ENCODE measurements at places on chromosomes 5 and 9.

DNA sequence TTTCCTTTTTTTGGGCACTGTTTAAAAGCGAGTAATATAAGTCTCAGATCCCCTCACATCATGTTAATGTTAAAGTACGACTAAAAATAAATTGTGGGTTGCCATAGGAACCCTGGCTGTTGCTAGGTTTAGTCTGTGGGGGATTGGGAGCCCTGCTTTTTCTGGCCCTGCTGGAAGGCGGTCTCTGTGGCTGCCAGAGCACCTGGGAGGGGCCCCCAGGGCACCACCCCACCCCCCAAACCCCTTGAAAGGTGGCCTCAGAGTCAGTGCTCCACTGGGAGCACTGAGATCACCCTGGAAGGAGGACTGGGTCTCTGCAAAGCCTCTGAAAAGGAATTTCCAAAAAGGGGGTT, 66.2 kb upstream of the NEURL1B start:
- DNase-seq: no peak

DNA sequence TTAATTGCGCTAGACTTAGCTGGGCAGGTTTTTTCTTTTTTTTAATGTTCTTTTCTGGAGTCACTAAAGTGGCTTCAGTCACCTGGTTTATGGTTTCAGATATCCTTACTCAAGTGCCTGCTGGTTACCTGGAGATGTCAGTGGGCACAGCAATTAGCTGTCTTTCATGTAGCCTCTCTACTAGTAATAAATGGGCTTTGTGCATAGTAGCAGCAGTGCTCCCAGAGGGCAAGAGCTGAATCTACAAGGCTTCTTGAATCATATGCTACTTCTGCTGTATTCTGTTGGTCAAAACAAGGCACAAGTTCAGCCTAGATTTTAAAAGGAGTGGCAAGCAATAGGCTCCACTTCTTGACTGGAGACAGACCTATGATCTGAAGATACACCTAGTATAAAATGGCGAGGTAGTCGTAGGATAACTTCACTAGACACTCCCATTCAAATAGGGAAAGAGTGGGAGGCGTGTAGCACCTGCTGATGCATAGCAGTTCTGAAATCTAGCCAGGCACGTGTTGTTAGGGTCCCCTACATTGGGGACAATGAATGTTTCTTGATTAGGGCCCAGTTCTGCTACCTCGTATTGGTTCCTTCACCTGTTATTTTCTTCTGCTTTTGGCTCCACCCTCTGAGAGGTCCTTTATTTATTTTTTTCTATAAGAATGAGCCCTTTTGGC, 7.0 kb downstream of the SCAMP1 start:
- DNase-seq: no peak

DNA sequence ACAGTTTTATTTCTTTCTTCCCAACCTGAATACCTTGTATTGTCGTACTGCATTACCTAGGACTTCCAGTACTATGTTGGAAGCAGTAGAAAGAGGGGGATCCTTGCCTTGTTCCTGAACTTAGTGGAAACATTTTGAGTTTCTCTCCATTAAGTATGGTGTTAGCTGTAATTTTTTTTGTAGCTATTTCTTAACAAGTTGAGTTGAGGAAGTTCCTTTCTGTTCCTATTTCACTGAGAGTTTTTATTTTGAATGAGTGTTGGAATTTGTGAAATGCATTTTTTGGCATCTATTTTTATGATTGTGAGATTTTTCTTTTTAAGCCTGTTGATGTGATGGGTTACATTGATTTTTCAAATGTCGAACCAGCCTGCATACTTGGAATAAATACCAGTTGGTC, 49.0 kb downstream of the FSD1L start:
- no peak for DNase-seq

DNA sequence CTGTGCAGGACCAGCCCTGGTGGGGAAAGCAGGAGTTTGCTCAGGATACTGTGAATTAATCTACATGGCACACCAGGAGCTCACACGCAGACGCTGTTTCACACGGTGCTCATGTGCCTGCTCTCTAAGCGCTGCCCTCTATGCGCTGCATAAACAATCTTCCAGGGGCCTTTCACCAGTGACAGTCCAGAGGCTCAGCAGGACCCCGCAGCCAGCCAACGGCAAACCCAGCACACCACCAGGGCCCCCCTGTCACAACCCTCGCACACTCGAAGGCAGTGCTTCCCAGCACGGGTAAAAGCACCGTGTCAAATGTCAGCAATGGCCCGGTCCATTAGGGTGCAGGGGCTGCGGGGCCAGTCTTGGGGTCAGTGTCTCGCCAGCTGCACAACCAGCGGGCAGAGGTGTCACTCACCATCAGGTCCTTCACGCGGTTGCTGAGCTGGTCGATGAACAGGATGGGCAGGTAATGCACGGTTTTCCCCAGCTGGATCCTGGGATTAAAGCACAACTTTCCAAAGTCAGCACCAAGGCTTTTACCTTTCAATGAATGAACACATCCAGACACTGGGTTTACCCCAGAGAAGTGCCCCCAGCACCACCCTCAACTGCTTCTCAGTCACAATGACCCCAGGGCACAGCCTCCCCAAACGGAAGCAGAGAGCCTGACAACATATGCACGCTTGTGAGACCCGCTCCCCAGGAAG, 7.3 kb downstream of the CLPTM1L start:
- no peak for DNase-seq

DNA sequence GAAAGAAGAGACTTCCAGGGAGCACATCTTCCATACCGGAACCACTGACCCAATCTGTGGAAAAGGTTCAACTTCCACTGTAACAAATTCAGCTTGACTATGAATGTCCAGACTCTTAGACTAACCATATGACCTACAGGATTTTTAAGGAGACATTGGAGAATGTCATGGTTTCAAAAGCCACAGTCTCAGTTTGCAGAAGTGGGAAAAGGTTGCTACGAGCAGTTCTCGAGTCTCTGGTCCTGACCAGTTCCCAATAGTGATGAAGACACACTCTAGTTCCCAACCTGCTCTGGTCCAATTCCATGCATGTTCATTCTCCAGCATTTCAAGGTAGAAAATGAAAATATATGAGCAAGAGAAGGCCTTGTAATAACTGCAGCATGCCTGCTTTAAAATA, 158.0 kb downstream of the MAPKAP1 start:
- DNase-seq: no peak

GRCh38 chr5:140242099-140242498, 60.8 kb downstream of the PFDN1 start:
- DNase-seq: no peak

- DNase-seq: no peak
Measured at GRCh38 chr5:111254613-111255012, 30.4 kb downstream of the CAMK4 start.

- no peak for DNase-seq
Measured at GRCh38 chr5:170813231-170813630, 29.7 kb downstream of the GABRP start.

DNA sequence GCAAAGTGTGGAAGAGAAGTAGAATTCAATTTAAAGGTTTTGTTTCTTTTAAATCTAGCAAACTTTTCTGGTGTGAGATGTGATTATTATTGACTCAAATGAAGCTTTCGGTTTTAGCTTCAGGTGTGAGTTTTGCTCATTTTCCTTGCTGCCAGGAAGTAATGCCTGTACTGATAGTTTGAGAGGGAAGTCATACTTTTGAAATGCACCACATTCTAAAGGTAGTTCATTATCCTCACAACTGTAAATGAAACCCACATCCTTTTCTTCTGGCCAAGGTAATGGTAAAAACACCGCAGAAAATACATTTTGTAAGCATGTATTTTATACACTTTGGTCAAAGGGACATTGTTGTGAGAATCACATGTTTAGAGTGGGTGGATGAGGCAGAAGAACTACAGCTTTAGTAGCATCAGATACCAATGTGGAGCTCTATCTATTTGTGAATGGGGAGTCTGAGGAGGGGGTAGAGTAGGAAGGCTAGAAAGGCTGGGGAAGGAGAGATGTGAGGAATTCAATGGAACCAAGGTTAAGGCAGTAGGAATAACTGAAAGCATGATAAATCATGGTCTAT, 167.0 kb upstream of the CDKN2B start:
- DNase-seq: no peak

DNA sequence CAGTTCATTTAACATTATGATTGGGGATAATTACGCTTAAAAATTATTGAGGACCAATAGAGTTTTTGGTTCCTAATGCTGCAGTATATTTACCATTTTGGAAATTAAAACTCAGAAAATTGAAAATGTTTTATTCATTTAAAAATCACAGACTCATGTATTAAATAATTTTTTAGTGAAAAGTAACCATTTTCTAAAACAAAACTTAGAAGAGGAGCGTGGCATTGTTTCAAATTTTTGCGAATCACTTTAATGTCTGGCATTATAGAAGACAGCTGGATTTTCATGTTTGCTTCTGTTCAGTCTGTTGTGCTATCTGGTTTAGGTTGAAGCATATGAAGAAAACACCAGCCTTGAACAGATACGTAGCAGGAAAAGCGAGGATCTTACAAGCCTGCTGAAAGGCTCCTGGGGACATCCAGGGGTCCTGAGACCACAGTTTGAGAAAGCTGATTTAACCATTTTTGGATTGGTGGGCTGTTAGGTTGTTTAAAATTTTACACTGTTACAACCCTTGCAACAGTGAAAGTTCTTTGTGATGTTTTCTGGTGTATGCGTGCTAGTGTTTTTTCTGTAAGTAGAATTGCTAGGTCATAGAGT, 1.6 kb downstream of the ZFYVE16 start:
- DNase-seq: no peak

DNA sequence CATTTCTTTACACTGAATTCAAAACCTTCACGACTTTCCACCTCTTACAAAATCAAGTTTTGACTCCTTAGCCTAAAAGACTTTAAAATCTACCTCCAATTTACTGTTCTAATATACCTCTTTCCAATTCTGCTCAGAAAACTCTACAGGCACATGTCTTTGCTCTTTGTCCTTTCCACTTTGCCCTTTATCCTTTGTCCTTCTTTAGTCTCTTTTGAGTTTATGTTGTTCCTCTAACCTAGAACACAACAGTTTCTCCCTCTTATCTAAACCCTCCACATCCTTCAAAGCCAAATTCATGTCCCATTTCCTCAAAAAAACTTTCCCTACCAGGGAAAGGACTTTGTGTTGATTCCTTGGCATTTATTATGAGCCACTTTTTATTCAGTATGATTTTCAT, 1.4 kb downstream of the CDKL3 start:
- DNase-seq: no peak

DNA sequence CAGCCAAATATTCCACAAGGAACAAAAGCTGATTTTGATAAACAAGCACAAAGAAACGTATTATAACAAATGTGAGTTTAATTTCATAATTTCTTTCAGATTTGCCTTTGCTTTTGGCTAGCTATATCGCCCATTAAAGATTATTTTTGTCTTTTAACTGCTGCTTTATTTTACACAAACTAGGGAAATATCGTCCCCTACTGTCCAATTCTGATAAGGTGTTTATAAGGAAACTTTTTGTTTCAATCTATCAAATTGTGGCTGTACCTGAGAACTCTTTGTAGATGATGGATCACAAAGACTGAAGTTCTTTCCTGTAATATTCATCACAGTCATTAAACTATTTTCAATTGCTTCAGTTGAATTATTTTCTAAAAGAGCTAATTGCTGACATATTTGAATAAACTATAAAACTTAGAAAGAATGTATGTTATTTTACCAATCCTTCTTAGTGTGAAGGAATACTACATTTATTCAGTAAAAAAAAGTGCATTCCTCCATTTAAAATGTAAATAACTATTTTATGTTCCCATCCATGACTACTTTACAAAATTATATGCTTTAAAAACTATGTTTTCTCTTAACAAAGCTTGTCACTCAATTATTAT, 431.3 kb upstream of the ITGA1 start:
- DNase-seq: no peak

GRCh38 chr9:107671588-107671987, 182.0 kb upstream of the KLF4 start:
- no peak for DNase-seq

GRCh38 chr5:142014911-142015584, 2.2 kb upstream of the GNPDA1 start:
- peak; percentile 63 for DNase-seq

DNA sequence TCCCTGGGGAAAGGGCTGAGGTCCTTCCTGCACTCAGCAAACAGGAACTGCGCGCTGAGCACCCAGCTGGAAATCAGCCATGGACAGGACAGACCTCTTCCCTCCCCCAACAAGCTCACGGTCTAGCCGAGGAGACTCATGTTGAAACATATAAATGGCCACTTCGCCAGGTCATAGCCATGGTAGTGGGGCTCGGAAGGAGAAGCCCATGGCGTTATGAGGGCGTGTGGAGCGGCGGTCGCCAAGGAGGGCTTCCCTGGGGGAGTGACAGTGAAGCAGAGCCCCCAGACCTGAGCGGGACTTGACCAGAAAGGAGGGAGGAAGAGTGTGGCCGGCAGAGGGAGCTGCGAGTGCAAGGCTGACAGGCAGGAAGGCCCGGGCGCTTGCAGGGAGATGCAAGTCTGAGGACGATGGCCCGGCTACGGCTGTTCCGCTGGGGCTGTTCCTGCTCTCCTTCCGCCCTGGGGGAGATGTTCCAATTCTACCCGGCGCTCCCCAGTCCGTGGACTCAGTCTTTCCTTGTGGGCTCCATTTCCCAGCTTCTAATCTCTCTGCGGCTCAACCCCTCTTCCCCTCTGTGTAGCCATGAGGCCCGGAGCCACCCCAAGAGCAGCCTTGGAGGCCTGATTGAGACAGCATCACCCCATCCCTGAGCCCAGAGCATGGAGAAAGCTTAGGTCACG, 43.9 kb upstream of the PRRC2B start:
- DNase-seq: peak; percentile 32

DNA sequence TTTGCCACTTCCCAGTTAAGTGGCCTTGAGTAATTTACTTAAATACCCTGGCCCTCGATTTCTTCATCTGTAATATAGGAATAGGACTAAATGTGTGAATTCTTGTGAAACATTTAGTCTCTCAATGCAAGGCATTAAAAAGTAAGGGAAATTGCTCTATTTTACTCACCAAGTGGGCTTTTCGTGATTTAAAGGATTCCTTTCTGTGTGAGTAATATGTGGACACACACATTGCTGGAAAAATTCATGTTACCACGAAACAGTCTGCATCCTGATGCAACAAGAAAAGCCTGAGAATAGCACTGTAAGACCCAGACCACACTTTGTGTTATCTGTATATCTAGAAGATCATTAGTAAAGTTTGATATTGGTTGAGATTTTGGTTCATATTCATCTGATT, 1243.0 kb upstream of the CDH9 start:
- DNase-seq: no peak

DNA sequence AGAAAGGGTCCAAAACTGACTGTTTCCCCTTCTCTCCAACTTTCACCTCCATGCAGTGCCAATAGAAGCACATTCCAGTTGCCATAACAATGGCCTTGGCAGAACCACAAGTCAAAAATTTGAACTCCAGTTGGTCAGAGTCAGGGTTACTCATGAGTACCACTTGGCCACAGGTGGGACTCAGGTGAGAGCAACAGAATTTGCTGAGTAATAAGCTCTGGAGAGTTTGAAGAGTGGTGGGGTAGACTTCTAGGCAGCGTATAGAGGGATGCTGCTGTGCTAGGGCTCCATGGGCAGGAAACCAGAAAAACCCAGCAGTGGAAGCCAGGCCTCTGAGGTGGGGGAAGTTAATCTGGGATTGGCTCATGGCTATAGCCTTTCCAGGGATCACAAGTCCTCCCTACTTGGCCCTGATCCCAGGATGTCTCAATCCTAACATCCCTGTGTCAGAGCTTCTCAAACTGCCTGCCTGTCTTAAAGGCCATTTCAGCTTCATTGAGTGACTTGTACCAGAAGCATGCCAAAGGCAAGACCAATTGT, 30.2 kb downstream of the SNX18 start:
- DNase-seq: no peak

GRCh38 chr5:72584466-72584865, 77.3 kb upstream of the ZNF366 start:
- DNase-seq: no peak
